ENCODE measurements at places on chromosomes 6 and 20.
A peak's percentile ranks its signal among the peaks of the same experiment; 100 is the strongest.

DNA sequence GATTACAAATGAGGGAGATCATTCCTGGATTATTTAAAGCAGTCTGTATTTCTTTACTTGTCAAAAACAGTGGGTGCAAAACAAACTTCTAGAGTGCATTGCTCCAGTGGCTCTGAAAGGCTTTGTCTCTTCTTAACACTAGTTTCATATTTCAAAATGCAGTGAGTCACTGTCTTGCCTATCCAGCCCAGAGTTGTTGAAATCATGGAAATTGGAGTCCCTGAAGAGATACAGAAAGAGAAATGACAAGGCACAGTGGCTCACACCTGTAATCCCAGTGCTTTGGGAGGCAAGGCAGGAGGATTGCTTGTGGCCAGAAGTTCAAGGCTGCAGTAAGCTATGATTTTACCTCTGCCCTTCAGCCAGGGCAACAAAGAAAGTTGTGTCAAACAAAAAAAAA is 11.3 kb downstream of the SLC2A12 start:
- no peak for DNase-seq

DNA sequence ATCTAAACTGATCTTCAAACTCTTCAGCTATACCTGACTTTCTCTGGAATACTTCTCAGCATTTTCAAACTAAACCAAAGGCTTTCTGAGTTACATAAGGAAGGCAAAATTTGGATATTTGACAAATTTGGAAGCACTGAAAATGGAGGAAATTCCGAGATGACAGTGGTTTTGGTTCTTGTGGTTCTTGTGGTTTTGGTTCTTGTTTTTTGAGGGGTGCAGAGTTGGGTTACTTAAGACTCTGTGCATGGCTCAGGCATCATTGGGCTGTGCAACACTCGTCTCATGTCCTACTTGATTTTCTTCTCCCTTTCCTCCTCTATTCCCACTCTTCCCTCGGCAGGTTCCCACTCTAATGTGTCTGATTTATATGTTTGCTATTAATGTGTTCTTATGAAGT is 78.0 kb downstream of the SLC22A3 start:
- DNase-seq, result no peak

- DNase-seq, result no peak
Measured at GRCh38 chr6:114886670-114887436, 544.0 kb upstream of the HS3ST5 start.

GRCh38 chr6:96164802-96165201 is 149.0 kb downstream of the FUT9 start:
- no peak for DNase-seq

- DNase-seq, result no peak
Measured at GRCh38 chr20:3692706-3693294, 11.0 kb upstream of the ADAM33 start.

GRCh38 chr6:127176146-127176545 is 57.7 kb downstream of the RSPO3 start:
- no peak for DNase-seq

- DNase-seq, result no peak
Measured at GRCh38 chr6:9155836-9156235, 720.5 kb upstream of the SLC35B3 start.

DNA sequence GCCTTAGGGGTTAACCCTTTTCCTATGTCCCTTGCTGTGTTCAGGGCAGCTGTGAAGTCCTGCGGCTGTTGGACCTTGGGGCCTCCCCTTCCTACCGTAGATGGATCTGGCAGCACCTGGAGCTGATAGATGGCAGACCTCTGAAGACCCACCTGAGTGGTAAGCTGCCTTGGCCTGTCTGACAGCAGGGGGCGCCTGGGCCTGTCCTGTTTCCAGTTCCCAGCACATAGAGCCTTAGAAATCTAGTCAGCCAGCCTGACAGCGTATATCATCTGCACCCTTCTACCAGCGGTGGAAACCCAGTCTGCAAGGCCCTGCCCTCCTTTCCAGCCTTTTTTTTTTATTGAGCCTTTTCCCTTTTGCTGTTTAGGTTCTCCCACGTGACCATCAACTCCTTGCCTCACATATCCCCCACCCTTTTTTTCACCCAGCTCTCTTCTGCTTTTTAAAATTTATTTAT is 26.6 kb downstream of the CNBD2 start:
- DNase-seq, result peak; percentile 85

GRCh38 chr6:145086197-145086596 is 649.1 kb downstream of the EPM2A start:
- DNase-seq, result no peak

DNA sequence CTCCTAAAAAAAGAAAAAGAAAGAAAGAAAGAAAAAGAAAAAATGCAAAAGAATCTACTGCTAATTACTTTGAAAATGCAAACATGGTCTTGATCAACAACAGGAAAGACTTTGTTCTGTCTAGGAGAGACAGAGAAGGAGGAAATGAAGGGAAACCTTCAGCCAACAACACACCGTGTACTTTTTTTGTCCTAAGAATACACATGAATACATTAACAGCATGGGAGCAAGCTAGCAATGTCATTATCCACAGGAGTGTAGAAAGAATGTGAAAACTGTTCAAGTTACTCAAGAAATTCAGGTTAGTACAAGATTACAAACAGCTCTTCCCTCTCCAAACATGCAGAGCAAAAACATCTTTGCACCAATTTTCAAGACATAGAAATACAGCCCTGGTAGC is 326.3 kb downstream of the UBE3D start:
- no peak for DNase-seq

GRCh38 chr6:70241991-70242420 is 60.9 kb downstream of the COL9A1 start:
- no peak for DNase-seq

- DNase-seq, result no peak
Measured at GRCh38 chr20:56166781-56167465, 81.6 kb upstream of the MC3R start.

DNA sequence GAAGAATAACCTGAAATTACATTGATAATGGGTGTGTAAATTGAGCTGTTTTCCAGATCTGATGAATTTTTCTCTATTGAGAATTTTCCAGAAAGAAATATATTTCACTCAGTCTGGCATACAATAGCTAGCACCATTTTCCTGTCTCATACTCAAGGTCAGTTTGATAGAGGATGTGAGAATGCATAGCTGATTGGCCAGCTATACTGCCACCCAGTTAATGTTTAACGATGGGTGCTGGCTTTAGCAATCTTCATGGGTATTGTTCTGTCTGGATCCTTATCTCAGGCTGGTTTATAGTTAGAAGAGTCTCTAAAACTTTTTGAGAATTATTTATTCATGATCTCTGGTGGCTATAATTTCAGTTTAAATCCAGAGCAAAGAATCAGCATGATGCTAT is 147.4 kb downstream of the HDGFL1 start:
- no peak for DNase-seq

GRCh38 chr6:86782328-86782727 is 155.0 kb upstream of the HTR1E start:
- DNase-seq, result no peak

- no peak for DNase-seq
Measured at GRCh38 chr6:46048646-46049297, 33.1 kb upstream of the CLIC5 start.

DNA sequence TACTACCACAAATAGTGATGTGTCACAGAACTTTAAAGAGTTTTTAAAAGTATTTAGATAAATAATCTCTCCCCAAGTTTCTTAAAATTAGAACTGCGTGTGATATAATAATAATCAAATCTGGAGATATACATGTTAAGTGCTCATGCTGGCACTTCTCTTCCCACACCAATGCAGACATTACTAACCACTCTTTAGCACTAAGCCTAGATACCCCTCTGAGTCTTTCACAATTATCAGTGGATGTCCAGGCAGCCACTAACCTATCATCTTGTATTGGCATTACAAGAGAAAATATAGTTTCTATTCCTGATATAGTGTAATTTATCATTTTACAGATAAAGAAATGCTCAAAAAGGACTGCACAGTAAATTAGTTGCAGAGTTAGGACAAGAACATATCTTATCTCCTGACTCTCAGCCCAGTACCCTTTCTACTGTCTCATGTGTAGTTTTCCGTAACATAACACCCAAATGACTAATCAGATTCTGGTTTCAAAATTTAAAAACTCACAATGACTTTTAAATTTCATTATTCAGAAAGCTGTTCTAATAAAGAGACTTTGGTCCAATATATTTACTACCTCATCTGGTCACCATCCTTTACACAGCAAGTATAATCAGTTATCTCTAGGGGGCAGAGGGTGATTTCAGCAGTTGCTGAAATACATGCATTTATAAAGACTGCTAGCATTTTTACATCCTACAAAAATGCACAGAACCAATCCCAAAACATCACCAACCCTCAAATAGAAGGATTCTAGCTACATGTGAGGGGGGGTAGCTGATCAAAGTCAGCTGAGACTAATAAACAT is 215.5 kb upstream of the MCHR2 start:
- no peak for DNase-seq

DNA sequence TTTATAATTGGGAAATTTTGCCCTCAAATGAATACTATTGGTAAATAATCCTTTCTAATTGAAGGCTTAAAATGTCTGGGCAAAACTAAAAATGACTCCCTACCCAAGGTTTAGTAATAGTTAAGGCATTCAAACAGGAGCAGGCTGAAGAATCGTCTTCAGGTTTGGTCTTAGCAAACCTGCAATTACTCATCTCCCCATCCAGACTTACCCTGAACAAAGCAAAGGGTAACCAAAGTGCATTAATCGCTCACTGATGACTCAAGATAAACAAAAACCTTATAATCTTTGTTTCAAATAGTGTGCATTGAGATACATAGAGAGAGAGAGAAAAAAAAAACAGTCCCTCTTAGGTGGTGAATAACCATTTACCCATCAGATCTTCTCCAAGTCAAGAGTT is 225.5 kb downstream of the BMP2 start:
- no peak for DNase-seq

DNA sequence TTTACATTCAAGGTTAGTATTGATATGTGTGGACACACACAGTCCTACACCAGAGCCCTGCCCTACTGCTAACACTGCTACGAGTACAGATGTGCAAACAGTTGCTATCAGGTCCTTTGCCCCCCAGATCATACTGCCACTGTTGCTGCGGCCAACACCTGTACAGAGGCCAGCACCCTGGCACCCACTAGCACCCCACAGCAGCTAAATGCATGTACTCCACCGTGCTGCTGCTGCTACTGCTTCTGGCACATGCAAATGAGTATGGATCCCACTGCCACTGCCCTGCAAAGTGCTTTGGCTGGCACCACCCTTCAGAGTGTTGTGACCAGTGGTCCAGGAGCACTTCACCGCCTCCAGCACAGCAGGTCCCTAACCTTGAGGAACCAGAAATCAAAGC is 621.9 kb downstream of the GRIK2 start:
- no peak for DNase-seq

DNA sequence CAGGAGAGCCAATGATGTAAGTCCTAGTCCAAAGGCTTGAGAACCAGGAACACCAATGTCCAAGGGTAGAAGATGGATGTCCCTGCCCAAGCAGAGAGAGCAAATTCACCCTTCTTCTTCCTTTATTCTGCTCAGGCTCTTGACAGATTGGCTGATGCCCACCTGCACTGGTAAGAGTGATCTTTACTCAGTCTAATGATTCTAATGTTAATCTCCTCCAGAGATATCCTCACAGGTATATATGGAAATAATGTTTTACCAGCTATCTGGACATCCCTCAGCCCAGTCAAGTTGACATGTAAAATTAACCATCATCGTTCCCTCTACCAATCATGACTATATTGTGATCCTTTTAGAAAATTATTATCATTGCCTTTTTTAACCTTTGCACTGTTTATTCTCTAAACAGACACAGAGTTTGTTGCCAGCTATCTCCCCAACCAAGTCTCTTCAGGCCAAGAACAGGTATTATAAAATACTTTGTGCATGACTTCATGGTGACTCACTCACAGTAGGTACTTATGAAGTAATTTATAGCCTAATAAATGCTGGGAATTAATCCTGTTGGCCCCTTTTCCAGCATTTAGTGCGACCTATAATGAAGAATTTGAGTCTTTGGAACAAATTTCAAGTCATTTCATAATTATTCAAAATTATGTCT is 26.2 kb upstream of the TSHZ2 start:
- DNase-seq, result no peak

GRCh38 chr6:44029444-44030185 is 97.6 kb downstream of the MRPL14 start:
- no peak for DNase-seq

GRCh38 chr20:40168981-40169620 is 519.9 kb downstream of the MAFB start:
- DNase-seq, result no peak

DNA sequence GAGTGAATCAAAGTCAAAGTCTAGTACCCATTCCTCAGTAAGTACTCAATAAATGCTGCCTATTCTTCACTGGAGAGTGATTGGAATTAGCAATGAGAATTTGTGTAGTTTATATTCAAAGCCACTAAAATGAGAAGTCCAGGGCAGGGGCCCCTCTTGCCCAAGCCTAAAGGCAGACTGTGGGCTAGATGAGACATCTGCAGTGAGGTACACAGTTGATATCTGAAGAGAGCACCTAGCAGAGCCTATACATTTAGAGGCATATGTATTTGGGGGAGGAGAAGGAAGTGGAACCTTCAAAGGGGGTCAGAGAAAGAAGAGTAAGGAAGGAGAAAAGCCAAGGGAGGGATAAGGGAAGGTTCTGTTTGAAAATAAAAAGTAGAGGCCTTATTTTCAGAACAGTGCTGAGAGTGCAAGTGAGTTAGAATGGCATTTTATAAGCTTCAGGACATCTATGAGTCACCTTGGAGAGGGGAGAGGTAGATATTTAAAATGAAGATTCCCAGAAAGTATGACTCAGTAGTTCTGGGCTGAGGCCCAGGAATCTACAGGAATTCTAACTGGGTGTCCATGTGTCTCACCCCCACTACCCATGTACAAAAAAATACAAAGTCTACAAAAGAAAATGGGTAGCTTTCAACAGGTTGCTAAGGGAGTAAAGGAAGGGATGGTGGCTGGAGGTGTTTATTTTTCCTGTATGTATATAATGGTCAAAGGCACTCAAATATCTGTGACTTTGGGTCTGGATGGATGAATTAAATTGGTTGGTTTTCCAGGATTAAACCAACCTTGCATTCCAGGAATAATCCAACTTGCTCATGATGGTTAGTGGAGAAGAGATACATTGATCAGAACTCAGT is 135.1 kb downstream of the ZFP64 start:
- no peak for DNase-seq

DNA sequence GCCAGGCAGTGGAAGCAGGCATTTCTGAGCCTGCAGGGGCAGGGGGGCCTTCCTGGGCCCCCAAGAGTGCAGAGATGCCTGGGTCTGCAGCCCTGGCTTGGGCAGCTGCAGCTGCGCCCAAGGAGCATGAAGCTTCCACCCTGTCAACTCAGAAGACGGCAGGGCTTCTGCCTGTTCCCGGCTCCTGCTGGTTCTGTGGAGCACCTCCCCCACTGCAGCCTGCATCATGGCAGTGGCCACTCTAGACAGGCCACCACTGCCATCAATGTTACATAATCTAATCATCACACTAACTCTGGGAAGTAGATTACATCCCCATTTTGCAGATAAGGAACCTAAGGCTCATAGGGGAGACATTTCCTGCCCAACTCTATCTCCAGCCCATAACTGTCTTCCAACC is 21.1 kb upstream of the TOP1 start:
- no peak for DNase-seq

GRCh38 chr6:95572098-95572497 is 5.2 kb upstream of the MANEA start:
- no peak for DNase-seq
